ENCODE measurements at places on chromosomes 1 and 21. TPM values are rescaled to one million over a fixed set of nuclear protein-coding genes. Genes with fewer than 3 reads are reported as not detected.

The CD34 gene
- total RNA-seq = 18.7 TPM

The CRP gene
- total RNA-seq = 0.46 TPM

DNA sequence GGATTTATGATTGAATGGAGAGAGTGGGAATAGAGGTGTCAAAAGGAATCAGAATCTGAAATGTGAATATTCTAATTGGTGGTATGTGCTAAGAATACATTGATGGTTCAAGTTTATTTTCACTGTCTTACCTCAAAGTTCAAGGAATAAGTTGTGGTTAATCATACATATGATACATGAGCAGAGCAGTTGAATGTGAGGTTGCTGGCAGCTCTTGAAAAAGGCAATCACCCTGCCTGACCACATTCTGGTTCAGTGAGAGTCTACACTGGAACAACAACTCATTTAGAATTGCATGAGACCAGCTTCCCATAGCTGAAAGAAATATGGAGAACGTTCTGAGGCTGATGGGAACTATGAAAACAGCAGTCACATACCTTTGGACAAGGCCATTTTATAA lies 68.3 kb upstream of the ARHGAP29 start:
- no peak overlapping the region for H3K27ac ChIP-seq
- H3K36me3 ChIP-seq = no peaks in the 10 kb centered on the region
- no peak overlapping the region for H3K4me3 ChIP-seq
- DNase-seq = no peak
- no peaks in the 10 kb centered on the region for H3K27me3 ChIP-seq
- peaks cover 5% of the 10 kb centered on the region for H3K4me1 ChIP-seq

DNA sequence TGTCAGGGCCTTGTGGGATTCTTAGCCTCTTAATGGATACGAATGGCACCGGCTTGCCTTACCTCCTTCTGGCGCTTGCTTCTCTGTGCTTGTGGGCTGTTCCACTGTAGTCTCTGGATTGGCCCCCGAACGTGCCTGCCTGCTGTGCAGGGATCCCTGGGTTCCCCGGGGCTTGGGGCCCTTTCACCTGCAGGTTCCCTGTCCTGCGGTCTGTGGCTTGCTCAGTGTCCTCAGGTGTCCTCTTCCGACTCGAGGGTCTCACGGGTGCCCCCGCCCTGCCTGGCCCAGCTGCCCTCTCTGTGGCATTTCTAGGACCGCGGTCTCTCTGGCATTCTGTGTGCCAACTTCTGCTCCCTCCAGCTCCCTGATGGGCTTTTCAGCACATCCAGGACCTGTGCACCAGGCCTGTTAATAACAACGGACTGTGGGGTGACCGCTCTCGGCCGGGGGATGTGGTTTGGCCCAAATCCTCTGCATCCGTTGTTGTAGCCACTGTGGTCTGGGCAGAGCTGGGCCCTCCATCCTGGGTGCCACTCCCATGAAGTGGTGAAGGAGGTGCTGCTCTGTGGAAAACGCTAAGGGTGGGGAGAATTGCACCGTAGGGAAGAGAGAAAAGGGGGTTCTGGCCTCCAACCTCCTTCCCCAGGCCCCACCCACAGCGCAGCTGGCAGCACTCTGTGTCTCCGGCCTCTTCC lies 12.4 kb downstream of the COL18A1 start:
- H3K27ac ChIP-seq = no peak overlapping the region
- no peak overlapping the region for H3K4me3 ChIP-seq
- no peaks in the 10 kb centered on the region for H3K36me3 ChIP-seq
- peaks cover 36% of the 10 kb centered on the region for H3K27me3 ChIP-seq

Measured in psoas muscle (tissue), 8 donors.